COR-L47 (cell line): ENCODE measurements at places on chromosomes 11 and 22.

DNA sequence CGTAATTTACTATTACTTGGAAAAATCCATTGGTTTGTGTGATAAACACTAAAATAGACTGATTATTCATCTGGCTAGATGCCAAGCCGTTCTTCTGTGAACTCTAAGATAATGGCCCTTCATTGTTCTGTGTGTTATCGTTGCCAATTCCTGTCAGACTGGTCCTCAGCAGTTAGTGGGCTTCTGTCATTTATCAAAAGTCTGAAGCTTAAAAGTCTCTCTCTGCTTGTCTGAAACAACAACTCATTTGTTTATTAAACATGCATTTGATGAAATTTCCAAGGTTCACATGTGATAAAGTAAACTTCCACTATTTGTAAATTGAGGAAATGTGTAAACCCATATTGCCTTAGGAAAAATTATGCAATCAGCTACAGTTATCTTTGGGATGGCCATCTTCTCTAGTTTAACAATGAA lies 21.1 kb upstream of the RDX start:
- DNase-seq = peak; percentile 95

- DNase-seq = no peak
Observed at GRCh38 chr11:125667151-125667550, 13.5 kb downstream of the ACRV1 start.

GRCh38 chr11:59009661-59010060 lies 70.4 kb downstream of the GLYATL1 start:
- no peak for DNase-seq

DNA sequence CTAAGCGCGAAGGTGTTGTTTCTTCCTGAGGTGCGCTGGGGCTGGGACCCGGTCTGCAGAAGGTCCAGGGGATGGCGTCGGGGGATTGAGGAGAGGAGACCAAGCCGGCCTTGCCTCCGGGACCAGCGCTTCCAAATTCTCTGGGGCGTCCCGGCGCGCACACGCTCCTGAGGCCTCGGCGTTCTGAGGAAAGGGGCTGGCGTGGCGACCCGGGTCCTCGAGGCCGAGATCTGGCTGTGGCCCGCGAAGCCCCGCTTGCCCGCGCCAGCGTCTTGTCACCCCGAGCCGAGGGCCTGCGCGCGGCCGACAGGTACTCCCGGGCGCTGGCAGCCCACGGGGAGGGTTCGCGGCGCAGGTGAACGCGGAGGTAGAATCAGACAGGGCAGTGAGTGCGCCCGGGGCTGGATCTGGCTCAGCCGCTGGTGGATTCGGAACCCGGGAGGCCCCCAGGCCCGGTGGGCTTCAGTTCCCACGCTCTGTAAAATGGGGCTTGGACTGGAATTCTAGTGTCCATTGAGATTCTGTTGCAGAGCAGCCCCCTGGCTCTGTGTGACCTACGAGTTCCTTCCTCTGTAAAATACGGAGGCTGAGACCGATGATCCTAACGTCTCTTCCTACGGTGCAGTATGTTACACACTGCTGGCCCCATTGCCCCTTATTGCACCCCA lies 14.7 kb downstream of the SSH3 start:
- no peak for DNase-seq

- no peak for DNase-seq
Observed at GRCh38 chr11:70574725-70575347, 176.5 kb downstream of the CTTN start.

GRCh38 chr11:8067929-8068575 lies 13.0 kb upstream of the TUB start:
- DNase-seq = no peak

GRCh38 chr11:80362563-80363340 lies 921.9 kb upstream of the TENM4 start:
- DNase-seq = no peak

DNA sequence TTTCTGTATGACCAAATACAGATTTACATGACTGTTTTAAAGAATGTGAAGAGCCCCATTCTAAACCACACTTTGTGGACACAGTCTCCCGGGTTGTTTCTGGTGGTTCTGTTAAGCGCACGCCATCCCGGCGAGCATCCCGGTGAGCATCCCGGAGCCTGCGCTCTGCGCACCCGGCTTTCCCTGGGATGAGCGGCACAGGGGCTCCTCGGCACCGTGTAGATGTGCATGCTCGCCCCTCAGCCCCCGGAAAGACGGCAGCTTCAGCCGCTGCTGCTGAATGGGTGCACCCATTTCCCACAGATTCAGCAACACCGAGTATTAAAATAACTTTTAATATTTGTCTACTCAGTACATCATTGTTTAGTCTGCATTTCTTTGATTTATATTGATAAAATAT lies 36.0 kb downstream of the GLB1L2 start:
- no peak for DNase-seq

DNA sequence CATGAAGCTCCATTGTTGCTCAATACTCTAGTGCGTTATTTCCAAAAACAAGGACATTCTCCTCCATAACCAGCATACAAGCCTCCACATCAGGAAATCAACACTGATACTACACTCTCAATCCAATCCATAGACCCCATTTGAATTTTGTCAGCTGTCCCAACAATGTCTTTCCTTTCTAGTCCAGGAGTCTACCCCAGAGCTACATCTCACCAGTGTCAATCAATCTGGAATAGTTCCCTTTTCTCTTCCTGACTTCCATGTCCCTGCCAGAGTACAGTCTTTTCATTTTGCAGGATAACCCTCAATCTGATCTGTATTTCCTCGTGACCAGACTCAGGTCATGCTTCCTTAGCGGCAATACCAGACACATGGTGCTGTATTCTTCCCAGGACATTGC lies 43.0 kb downstream of the TCF20 start:
- no peak for DNase-seq

GRCh38 chr22:36194971-36195370 lies 6.6 kb downstream of the APOL4 start:
- peak; percentile 55 for DNase-seq

- DNase-seq = peak; percentile 63
Observed at GRCh38 chr11:10304495-10305261, at the start of gene ADM. Gene ADM (plus strand): TSS chr11:10305073. CDS start chr11:10305701, 628 bp downstream.

DNA sequence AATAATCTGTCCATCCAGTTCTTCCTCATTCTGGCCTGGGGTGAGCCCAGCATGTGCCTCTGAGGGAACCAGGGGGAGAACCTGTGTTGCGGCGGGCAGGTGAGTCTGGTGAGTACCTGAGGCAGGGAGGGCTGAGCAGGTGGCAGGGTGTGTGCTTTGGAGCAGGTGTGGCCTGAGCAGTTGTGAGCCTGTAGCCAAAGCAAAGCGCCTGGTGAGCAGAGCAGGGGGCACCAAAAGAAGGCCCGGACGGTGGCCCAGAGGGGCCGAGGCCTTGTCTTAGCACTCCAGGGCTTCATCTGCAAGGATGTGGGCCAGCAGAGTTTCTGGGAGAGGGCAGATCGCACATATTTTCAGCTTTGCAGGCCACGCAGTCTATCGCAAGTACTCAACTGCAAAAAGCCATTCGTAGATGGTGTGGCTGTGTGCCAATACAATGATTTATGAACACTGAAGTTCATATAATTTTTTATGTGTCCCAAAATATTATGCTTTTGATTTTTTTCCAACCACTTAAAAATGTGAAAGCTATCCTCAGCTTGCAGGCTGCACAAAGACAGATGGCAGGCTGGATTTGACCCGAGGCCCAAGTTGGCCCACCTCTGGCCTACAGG lies 8.7 kb downstream of the GLB1L2 start:
- no peak for DNase-seq

- no peak for DNase-seq
Observed at GRCh38 chr11:111045874-111046273, 199.7 kb upstream of the POU2AF2 start.

DNA sequence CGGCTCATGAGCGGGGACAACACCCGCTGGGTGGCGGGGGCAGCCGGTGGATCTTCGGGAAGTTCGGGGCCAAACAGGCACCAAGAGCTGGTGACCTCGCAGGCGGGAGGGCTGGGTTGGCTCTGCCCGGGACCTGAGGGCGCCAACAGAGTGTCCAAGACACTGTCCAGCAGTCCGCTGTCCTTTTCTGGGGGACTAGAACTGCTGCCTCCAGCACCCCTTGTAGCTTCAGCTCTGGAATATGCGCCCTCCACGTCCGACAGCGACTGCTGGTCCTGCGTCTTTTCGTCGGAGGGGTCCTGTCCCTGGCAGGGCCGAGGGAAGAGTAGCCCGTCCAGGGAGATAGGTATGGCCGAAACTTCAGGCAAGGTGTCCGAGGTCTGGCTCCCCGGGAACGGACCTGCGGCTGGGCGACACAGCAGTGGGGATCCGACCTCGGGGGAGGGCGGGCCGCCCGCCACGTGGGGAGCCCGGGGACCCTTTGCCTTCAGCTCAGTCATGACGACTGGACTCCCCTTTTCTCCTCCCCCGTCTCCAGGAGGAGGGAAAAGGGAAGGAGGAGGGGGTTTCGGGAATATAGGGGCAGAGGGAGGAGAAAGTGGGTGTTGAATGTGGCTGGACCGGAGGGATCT lies 926 bp downstream of the PGR start:
- DNase-seq = no peak

DNA sequence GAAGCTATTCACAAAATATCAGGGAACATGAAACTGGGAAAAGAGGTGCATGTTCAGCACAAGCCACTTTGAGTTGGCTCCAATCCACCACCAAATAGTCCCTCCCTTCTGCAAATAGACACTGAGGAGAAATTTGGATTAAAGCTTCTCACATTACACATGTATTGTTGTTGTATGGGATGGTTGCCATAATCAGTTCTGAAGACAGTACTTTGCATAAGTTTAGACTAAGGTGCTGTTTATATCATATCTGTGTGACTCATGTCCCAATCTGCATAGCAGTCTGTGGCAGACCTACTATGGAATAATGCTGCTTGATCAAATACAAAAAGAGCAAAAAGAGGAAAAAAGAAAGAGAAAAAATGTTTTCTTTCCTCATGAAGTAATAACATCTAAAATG lies 376.7 kb upstream of the DDI1 start:
- peak; percentile 52 for DNase-seq

GRCh38 chr22:24830205-24830979 lies 24.4 kb downstream of the SGSM1 start:
- DNase-seq = no peak

DNA sequence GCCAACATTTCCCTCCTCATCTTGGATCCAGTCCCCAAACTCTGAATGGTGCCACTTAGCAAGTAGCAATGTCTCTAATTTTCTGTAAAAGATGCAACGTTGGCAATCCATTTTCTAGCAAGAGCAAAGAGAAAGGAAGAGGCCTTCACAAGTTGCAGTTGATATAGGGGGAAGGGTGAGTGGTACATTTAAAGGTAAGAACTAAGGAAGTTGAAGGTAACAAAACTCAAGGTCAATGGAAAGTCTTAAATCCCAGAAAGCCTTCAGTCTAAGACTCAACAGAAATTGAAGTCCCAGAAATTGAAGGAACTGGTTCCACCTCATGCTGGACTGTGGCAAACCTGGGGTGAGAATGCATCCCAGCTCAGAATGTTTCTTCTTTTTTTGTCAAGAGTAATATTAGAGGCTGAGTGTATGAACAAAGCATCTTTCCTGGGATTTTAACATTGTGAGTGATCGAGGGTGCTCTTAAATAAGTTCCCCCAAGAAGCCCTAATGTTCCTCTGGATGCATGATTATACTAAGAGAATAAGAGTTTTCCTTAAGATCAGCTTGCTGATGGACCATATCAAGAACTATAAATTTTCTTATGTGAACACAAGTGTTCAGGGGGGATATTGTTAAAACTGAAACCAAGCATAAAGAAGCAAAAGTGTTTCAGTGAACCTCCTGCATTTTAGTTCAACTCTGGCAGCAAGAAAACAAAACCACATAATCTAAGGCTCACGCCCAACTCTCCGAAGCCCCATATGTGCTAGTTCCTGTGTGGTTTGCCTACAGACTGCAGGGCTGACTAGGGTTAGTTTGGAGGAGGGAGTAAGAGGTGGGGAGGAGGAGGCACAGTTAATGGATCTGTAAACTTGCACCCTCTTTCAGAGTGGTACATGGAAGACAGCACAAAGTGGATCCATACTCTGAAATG lies at the start of gene GRAP2:
Gene GRAP2, plus strand, starts transcription at position 779 of the 922 bp plus-strand sequence. CDS start 46,023 bp downstream, outside the sequence.
- DNase-seq = no peak

DNA sequence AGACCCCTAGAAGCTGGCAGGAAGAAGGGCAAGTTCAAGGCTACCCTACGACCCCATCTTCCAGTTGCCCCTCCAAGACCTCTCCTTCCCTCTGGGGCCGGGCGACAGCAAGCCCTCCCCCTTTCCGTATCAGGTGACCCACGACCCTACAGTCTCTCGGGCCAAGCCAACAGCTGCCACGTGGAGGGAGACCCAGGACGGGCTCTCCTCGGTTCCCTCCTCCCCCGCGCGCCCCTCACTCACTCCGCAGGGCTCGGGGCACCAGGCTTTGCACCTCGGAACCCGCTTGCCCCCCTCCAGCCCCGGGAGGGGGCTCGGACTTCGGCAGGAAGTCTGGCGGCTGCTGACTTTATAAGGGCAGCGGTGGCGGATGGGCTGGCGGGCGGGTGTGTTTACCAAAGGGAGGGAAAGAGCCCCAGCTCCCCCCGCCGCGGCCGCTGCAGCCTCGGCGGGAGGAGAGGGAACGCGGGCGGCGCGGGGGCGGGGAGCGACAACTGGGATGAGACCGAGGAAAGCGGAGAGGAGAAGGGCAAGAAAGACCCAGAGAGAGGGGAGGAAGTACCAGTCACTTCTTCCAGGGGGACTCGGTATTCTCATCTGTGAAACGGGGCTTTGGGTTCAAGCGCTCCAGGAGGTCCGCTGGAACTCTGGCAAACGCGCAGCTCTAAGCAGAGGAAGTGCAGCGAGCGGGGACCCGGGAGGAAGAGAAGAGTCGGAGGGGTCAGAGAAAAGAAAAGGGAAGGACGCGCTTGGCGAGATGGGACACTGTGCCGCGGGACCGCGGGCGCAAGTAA lies 767 bp downstream of the SLC43A1 start:
- peak; percentile 22 for DNase-seq

GRCh38 chr11:87265979-87266378 lies 228.2 kb downstream of the TMEM135 start:
- no peak for DNase-seq

DNA sequence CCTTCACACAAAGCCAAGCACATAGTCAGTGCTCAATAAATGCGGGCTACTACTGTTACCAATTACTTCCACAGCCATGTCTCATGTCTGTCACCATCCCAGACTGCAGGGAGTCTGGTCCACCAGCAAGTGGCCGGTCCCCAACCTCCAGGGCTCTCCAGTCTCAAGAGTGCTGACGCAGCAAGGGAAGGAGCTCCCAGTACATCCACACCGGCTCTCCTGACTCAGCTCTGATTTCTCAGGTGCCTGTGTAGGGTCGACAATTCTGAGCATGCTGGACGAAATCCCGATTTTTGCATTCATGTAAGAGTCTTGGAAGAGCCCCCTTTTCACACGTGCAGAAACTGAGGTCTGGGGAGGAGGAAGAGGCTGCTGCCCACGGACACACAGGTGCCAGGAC lies 10.3 kb upstream of the NEFH start:
- DNase-seq = no peak

DNA sequence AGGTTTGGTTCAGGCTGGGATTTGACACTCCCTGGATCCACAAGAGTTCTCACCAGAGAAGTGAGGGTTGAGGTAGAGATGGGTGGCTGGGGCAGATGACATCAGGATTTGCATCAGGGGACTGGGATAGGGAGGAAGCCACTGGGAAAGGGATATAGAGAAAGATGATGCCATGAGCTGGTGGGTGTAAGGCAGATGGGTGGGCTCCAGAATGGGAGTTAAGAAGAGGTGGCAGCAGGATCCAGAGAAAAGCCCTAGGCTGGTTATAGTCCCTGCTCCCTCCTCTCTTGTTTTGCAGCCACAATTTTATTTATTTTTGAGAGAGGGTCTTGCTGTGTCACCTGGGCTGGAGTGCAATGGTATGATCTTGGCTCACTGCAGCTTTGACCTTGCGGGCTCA lies 1.8 kb upstream of the C1QTNF4 start:
- DNase-seq = no peak
